ENCODE measurements at places on chromosomes 12 and 14.
A peak's percentile ranks its signal among the peaks of the same experiment; 100 is the strongest.

- peak; percentile 44 for DNase-seq
Measured at GRCh38 chr14:96225745-96226151, 21.1 kb downstream of the BDKRB2 start.

DNA sequence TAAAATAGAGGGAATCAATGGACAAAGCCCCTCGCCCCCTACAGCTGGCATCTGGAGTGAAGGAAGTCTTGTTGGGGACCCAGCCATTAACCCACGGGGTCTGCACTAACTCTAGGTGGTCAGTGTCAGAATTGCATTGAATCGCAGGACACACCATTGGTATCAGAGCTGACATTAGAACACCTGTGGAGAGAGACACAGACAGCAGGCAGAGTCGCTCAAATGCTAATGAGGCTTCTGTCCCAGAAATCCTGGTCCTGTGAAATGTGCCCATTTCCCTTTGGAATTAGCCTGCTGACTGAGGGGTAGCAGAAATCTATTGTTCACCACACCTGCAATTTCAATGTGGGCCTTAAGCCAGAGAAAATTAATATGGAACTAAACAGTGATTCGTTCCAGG is 33.0 kb downstream of the TMEM132D start:
- DNase-seq, result no peak

DNA sequence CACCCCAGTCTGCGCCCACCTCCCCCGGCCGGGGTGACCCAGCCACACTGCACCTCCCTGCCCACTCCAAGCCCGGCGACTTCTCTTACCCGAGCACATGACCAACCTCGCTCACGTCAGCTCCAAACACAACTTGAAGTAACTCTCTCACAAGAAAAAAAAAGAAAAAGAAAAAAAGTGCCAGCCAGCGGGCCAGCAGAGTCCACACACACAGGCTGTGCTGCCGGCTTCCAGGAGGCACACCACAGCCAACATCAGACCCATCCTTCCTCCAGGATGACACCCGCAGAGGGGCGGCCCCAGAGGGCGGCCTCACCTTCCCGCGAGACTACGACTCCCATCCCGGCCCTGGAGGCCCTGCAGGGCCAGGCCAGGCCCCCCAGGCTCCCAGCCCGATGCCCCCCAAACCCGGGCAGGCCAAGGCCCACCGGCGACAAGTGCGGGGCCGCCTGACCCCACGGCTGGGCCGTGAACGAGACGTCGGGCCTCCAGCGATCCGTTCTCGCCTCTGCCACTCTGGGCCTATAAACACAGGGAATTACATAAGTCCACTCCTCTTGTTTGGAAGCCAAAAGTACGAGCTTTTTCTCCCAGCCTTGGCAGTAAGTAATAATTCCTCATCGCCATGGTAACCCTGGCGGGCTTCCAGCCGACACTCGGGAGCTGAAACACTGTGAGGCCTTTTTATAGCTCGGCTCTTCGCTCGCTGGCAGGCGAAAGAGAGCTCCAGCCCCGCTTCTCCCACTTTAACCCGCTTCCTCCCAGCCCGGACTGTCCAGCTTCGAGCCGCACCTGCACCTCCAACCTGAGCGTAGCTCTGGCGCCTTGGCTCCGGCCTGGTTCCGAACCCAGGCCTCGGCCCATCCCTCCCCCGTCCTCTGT is 49.1 kb downstream of the NCOR2 start:
- DNase-seq, result peak; percentile 98

- DNase-seq, result no peak
Measured at GRCh38 chr12:8014836-8015235, 17.7 kb upstream of the FOXJ2 start.

DNA sequence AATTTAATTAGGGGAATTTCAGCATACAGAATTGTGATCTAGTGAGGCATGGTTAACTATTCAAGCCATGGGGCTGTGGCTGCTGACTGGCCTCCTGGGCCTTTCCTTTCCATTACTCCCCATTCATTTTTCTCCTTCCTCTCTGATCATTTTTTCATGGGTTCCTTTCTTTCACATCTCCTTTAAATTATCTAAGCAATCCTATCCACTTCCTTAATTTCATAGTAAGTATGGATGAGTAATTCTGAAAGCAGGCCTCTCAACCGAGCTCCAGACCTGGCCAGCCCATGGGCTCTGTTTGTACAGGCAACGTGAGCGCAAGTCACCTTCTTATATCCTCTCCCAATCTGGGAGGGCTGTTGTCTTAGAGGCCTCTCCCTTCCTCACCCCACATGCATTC is 13.4 kb downstream of the CKAP4 start:
- DNase-seq, result no peak

DNA sequence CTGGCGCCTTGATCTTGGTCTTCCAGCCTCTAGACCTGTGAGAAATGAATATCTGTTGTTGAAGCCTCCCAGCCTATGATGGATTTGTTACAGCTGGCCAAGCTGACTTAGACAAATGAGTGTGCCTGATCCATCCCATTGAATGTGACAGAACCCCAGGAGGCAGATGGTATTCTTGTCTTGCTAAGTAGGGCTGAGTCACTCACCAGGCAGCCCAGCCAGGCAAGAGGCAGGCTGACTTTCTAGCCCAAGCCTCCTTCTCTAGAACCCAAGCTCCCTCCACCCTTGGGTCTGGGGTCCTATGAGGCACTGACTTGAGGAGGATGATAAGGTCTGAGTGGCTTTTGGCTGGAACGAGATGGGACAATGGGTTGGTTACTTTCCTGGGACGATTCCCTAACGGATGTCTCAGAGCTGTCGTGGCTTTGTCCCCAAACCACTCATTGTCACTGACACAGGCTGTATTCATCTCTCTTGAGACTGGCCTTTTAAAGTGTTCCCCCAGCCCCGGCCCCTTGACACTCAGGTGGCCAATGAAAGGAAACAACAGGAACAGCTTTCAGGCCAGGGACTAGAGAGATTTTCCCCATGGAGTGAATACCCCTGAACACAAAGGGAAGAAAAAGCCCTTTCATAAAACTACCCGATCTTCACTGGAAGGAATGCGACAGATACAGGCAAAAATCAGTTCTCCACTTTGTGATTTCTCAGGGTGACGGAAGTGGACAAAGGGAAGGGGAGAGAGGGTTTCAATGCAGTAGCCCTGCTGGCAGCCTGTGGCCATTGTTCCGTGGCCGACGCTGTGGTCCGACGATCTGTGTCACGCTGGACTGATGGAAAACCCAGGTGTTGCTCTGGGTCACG is 264.2 kb downstream of the AACS start:
- no peak for DNase-seq

DNA sequence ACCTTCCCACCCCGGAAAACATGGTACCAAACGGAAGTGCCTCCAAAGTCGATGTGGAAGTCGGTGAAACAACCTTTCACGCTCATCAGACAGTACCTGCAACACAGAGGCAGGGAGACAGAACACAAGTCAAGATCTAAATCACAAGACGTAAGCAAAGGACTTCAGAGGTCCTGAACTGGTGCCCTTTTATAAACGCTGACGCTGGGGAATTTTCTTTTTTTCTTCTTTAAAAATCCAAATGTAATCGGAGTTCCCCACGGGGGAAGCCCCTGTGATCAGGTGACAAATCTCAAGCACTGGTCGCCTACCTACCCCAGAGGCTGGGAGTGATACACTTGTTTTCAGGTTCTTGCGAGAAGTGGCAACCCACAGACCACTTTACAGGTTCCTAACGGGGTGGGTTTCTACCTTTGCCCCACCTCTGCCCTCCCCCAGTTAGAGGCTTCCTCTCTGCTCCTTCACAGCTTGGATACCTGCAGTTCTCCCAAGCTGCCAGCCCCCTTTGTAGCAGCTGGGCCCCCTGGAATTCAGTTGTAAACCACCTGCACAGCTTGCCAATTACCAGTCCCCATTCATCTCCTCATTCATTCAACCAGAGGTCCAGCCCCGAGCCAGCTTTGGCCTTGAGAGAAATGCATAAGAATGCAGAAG is 46.2 kb downstream of the KDM2B start:
- no peak for DNase-seq

DNA sequence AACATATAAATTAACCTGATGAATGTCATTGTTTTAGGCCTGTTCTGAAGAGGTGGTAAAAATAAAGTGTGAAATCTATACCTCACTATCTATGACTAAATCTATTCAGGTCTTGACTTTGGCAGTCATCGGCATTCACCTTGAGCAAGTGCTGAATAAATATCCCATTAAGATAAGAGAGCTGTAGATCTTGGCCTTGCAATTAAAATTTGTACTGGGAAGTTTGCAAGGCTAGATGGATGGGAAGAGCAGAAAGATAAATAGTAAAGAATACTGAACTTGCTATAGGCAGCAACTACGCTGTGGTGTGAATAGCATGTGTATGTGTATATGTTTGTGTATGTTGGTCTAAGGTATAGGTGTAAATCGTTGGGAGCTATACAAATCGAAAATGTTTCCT is 325.9 kb upstream of the PRICKLE1 start:
- no peak for DNase-seq

GRCh38 chr14:89409961-89410360 is 7.1 kb downstream of the FOXN3 start:
- DNase-seq, result no peak

GRCh38 chr14:85701116-85701515 is 171.2 kb downstream of the FLRT2 start:
- no peak for DNase-seq

- DNase-seq, result no peak
Measured at GRCh38 chr14:22391908-22392565, 197.0 kb downstream of the DAD1 start.

DNA sequence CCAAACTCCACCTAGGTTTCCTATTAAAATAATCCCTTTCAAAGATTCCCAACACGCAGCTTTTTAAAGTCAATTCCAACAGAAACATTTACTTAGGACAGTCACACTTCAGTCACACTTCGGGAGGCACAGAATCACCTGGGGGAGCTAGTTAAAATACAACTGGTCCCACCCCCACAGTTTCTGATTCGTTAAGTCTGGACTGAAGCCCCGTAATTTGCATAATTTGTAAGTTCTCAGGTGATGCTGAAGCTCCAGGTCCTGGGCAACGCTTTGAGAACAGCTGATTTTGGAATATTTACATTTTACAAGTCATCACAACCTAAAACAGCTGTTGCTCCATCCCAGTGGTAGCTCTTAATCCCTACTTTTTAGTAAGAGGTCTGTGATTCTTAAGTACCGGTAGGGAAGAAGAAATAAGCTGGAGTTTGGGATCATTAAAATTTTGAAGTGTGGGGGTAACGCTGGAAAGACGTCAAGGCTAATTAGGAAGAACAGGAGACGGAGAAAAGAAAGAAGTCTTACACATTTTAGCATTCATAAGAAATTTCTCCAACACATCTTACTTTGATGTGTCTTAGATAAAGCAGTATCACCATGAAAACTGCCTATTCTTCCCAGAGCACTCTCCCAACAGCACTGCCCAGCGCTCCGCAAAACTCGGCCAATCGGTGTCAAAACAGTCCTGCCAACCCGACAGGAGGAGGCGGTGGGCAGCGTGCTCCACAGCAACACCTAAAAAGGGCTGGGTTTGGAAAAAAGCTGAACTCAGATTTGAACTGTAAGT is 1.1 kb downstream of the IPO8 start:
- DNase-seq, result no peak

GRCh38 chr14:98167705-98168104 is 1104.3 kb downstream of the BCL11B start:
- no peak for DNase-seq

All from BJ (cell line).